Naive B cell (primary cell): ENCODE measurements at places on chromosomes 2 and 18. TPM values are rescaled to one million over a fixed set of nuclear protein-coding genes. Genes with fewer than 3 reads are reported as not detected.

DPYSL5 gene
- polyA plus RNA-seq: not detected

DNA sequence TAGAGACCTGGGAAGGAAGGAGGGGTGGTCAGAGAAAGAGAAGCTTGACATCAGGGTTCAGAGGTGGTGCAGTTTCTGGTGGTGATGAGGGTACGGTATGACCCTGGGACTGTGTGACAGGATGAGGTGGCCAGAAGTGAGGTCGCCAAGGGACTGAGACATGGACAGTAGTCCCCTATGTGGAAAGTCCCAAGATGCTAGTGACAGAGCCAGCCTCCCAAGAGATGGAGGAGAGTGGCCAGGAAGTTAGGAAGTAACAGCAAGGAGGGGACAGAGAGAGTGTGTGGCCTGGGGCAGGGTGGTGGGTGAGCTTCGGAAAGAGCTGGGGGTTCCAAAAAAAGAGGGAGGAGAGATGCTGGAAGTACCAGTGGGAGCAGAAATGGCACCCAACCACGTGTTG is 66.0 kb downstream of the SMAD7 start:
- H3K27ac ChIP-seq: peak overlapping the region; percentile 13
- DNase-seq: no peak
- peaks cover 4% of the 10 kb centered on the region for H3K4me1 ChIP-seq
- no peaks in the 10 kb centered on the region for H3K27me3 ChIP-seq

DNA sequence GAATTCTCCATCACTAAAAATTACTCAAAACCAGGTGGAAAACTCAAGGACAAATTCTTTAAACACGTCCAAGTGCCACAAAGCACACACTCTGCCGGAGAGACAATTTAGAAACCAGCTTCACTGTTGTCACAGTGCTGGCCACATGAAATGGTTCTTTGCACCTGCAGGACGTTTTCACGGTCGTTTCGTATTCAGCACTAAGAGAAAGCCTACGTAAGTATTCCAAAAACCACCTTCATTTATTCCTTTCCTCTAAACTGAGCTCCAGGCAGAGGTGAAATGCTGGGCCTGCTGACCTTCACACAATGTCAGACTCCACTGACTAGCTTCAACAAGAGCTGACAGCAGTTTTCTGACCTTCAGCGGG is 680 bp downstream of the ATP5F1A start:
- peak overlapping the region; percentile 98 for H3K27ac ChIP-seq
- H3K4me1 ChIP-seq: peaks cover 4% of the 10 kb centered on the region
- DNase-seq: no peak
- peak overlapping the region; percentile 93 for H3K4me3 ChIP-seq

GRCh38 chr18:76348267-76349066 is 146.6 kb downstream of the ZNF516 start:
- DNase-seq: no peak
- peaks cover 7% of the 10 kb centered on the region for H3K36me3 ChIP-seq
- H3K27ac ChIP-seq: no peak overlapping the region
- H3K4me3 ChIP-seq: no peak overlapping the region
- H3K4me1 ChIP-seq: peaks cover 10% of the 10 kb centered on the region
- H3K27me3 ChIP-seq: peaks cover 8% of the 10 kb centered on the region

SGPP2 gene
- polyA plus RNA-seq: not detected

GLI2 gene
- not detected for polyA plus RNA-seq

NCKAP1 gene
- polyA plus RNA-seq: not detected

GRCh38 chr2:72126186-72127100 is 21.2 kb downstream of the CYP26B1 start:
- no peak for DNase-seq
- H3K4me1 ChIP-seq: no peaks in the 10 kb centered on the region
- peaks cover 20% of the 10 kb centered on the region for H3K27me3 ChIP-seq
- no peak overlapping the region for H3K4me3 ChIP-seq
- H3K36me3 ChIP-seq: no peaks in the 10 kb centered on the region

FOXI3 gene
- polyA plus RNA-seq: not detected

DYSF gene
- not detected for polyA plus RNA-seq

COLEC12 gene
- polyA plus RNA-seq: not detected

- no peak overlapping the region for H3K4me3 ChIP-seq
- H3K36me3 ChIP-seq: no peaks in the 10 kb centered on the region
- H3K4me1 ChIP-seq: no peaks in the 10 kb centered on the region
- no peak overlapping the region for H3K27ac ChIP-seq
- no peaks in the 10 kb centered on the region for H3K27me3 ChIP-seq
- no peak for DNase-seq
Measured at GRCh38 chr18:40326985-40327384, 1628.0 kb upstream of the PIK3C3 start.

MAP3K19 gene
- not detected for polyA plus RNA-seq

- no peak for DNase-seq
- H3K36me3 ChIP-seq: no peaks in the 10 kb centered on the region
- no peak overlapping the region for H3K4me3 ChIP-seq
- no peak overlapping the region for H3K27ac ChIP-seq
- H3K4me1 ChIP-seq: no peaks in the 10 kb centered on the region
Measured at GRCh38 chr2:8496079-8496478, 185.8 kb upstream of the ID2 start.

DNA sequence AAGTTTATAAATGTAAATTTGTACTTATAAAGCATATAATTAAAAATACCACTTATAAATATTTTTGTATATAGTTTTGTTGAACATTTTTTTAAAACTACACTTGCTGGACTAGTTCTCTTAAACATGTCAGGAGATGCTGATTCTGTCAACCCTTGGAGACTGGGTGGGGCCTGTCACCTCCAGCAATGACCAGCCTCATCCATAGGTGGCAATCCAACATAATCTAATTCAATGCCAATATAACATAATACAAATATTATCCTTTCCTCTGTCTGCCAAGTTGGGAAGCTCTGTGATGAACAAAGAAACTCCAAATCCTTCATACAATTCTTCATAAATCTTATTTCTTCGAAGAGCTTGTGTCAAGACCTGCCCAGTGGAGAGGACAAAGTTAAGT is 140.4 kb downstream of the RBMS1 start:
- DNase-seq: peak; percentile 17
- no peak overlapping the region for H3K27ac ChIP-seq
- H3K4me1 ChIP-seq: peaks cover 26% of the 10 kb centered on the region
- peaks cover 12% of the 10 kb centered on the region for H3K36me3 ChIP-seq
- no peak overlapping the region for H3K4me3 ChIP-seq

DNA sequence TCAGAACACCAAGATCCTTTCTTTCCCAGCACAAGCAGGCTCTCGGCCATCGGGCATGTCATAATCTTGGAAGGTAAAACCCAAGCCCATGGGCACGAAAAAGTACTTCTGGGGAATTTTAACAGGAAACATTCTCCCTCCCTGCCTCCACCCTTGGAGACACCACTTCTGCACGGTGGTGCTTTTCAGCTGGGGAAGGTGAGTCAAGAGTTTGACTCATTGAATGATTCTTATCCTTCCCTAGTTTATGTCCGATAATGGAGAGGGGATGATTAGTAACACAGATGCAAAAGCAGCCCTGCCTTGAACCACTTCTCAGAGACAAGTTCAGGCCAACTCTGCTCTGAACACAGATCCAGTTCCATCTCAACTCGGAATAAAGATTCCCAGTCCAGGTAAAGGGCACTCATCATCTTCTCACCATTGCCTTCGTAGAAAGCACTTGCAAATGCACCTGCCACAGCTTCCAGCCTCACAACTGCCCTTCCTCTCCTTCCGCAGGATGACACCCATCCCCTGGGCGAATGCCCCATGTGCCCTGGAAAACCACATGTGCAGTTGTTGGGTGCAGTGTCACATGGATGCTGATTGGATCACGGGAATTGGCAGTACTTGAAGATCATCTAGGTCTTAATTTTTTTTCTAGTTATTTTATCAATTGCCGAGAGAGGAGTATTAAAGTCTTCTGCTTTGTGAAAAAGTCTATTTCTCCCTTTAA is 136.2 kb downstream of the PXDN start:
- H3K36me3 ChIP-seq: no peaks in the 10 kb centered on the region
- peaks cover 39% of the 10 kb centered on the region for H3K4me1 ChIP-seq
- H3K27me3 ChIP-seq: no peaks in the 10 kb centered on the region
- DNase-seq: no peak
- H3K4me3 ChIP-seq: no peak overlapping the region
- H3K27ac ChIP-seq: no peak overlapping the region

SCYGR6 gene
- polyA plus RNA-seq: not detected

GRCh38 chr2:237330541-237330940 is 83.4 kb downstream of the COL6A3 start:
- H3K4me1 ChIP-seq: no peaks in the 10 kb centered on the region
- H3K36me3 ChIP-seq: no peaks in the 10 kb centered on the region
- no peak overlapping the region for H3K4me3 ChIP-seq
- DNase-seq: no peak

DNA sequence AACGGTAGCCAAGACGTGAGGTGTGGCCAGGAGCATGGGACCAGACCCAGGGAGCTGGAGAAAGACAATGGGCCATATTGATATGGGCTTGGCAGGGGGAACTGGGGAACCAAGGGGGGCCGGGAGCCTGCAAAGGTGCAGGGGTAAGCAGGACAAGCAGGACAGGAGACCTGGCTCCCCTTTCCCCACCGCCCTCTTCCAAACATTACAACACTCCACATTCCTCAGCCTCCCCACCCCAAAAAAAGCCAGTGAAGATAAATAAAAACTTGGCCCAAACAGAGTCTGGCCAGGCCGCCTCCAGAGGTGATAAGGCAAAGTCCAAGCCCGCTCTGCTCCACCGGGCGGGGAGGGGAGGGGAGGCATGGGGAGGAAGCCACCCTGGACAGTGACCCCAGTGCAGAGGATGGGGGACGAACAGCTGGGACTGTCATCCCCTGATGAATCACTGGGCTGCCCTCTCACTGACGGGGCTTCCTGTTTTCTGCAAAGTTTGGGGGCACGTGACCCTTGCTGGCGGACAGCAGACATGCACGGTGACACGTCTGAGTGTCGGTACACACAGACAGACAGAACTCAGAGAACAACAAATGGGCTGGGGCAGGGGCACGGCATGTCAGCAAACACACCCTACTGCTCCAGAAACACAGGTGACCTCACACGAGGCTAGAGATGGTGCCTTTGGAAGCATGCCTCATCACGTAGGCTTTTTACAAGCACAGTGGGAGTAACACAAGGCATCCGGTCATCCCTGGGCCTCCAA is 100.2 kb downstream of the TNS1 start:
- peaks cover 30% of the 10 kb centered on the region for H3K4me1 ChIP-seq
- peaks cover 30% of the 10 kb centered on the region for H3K27me3 ChIP-seq
- no peaks in the 10 kb centered on the region for H3K36me3 ChIP-seq
- DNase-seq: no peak
- peak overlapping the region; percentile 51 for H3K27ac ChIP-seq

DNA sequence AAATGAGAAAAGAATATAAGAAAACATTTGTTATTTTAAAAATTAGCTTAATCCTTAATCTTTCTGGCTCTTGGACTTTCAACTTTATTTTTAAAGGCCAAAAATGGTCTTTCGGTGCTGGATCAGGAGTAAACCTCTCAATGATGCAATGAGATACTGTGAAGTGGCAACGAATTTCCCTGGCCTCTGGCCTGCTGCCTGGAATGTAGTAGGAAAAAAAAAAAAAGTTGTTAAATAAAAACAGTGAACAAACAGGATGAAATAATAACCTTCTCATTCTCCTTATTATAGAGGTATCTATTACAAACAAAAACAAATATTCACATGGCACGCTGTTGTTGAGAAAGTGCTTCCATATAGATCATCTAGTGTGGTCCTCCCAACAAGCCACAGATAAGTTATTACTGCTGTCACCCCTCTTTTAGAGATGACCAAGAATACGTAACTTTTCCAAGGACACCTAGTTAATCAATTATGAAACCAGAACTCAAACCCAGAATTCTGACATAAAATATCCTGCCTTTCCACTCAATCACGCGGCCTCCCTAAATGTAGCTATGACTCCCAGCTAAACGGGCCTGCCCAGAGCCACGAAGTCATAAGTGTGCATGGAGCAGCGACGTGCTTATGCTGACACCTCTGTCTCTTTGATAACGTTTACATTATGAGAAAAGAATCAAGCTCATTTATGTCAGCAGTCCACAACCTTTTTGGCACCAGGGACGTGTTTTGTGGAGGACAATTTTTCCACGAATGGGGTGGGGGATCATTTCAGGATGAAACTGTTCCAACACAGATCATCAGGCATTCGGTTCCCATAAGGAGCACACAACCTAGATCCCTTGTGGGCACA is 170.9 kb downstream of the BCL2 start:
- no peak overlapping the region for H3K4me3 ChIP-seq
- peak overlapping the region; percentile 39 for H3K27ac ChIP-seq
- no peak for DNase-seq
- H3K36me3 ChIP-seq: peaks cover 4% of the 10 kb centered on the region
- no peaks in the 10 kb centered on the region for H3K27me3 ChIP-seq
- peaks cover 43% of the 10 kb centered on the region for H3K4me1 ChIP-seq

DNA sequence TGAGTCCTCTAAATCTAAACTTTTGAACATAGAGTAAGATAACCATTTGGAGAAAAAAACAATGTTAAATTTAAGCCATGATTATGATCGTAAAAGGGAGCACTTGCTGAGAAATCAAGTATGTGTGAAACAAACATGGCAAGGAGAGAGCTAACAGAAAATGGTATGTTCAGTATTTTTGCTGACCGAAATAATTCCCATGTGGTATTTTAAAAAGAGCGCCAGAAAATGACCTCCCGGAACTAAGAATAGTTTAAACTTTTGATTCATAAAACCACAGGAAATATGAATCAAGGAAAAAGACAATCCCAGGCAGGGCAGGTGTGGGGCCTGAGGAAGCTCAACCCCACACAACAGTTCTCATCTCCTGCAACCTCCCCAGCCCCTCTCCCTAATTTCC is 74.2 kb downstream of the DOCK10 start:
- no peak for DNase-seq
- no peak overlapping the region for H3K27ac ChIP-seq
- no peaks in the 10 kb centered on the region for H3K36me3 ChIP-seq
- H3K4me1 ChIP-seq: peaks cover 45% of the 10 kb centered on the region
- no peaks in the 10 kb centered on the region for H3K27me3 ChIP-seq
- H3K4me3 ChIP-seq: no peak overlapping the region

DNA sequence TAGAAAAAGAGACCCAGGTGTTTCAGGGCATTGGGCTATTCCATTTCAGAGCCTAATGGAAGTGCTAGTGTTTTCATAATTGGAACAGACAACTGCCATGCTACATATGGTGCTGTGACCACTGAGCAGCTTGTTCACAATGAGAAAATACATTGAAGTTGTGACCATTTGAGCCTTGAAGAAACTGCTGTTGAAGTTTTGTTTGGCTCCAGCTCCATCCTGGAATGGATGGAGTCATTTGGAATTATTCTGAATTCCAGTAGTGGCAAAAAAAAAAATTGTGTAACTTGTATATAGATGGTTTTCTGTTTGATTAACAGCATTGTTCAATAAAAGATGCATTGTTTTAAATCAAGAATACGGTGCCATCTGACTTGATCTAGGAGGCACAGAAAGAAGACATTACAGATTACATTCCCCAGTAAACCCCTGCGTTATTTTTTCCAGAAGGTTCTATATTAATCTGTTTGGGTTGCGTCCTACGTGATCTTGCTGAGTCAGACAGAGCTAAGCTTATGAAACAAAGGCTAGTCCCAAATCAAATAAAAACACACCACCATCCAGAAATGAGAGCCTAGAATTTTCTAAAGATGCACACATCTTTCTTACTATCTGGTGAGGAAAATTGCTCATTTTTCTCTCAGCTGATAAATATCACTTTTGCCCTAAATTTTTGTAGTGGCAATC is 19.2 kb downstream of the FMNL2 start:
- no peak overlapping the region for H3K4me3 ChIP-seq
- DNase-seq: no peak
- no peaks in the 10 kb centered on the region for H3K36me3 ChIP-seq
- no peaks in the 10 kb centered on the region for H3K27me3 ChIP-seq

GRCh38 chr2:108960006-108960405 is 29.0 kb downstream of the EDAR start:
- H3K4me1 ChIP-seq: no peaks in the 10 kb centered on the region
- no peak overlapping the region for H3K27ac ChIP-seq
- H3K4me3 ChIP-seq: no peak overlapping the region
- no peaks in the 10 kb centered on the region for H3K27me3 ChIP-seq
- DNase-seq: no peak
